ENCODE measurements at places on chromosomes 3 and 15. TPM values are rescaled to one million over a fixed set of nuclear protein-coding genes. Genes with fewer than 3 reads are reported as not detected.

GRCh38 chr3:155712008-155712407 is 32.9 kb downstream of the PLCH1 start:
- no peak for DNase-seq

DNA sequence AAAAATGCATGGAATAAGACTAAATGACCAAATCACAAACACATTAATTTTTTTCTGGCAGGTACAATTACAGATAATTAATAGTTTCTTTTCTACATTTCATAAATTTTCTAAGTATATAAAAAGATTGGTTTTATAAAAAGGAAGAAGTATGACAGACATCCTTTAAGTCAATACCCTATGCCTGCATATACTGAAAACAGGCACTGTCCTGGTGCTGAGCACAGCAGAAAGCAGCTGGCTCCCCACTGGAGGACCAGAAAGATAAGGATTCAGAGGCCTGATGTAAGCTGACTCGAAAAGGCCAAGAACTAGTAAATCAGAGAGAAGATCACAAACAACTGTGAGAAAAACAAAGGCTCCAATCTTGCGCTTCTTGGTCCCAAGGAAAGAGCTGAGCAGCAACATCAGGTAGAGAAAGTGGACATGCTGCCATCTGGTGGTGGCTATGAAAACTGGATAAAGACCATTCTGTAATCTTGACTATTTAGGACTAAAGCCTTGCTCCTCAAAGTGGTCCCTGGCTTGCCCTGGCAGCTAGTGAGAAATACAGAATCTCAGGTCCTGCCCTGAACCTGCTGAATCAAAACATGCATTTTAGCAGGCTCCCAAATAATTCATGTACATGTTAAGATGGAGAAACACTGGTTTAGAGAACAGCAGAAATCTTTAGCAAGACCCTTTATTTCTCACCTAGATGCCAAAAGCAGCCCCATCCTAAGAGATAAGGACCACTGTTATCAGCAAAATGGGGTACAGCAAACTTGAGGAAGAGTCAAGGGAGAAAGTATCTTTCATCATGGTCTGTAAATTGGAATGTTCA is 76.0 kb downstream of the TRANK1 start:
- peak; percentile 18 for DNase-seq

DNA sequence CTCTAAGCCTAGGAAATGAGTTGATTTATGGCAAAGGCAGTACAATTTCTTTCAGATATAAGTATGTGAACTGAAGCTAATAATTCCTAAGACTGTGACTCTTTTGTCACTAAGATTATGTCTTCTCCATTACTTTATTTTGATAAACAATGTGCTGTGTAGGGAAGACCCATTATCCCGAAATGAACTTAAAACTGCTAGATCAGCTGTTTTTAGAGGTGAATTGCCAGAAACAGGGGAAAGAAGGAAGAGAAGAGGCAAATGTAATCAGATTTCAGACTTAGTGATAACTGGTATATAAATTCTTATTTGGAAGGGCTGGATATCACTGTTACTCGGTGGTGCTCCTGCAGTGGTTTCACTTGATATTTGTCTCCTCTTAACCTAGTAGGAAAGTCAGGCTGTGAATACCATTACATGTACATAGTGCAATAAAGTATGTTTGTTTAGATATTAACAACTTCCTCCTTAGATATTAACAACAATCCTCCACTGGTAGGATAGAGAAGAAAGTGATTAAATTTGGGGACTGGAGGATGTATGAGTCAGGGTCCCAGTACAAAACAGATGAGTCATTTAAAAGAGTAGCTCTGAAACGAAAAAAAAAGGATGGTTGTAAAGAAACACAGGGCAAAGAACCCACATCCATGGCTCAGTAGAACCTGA is 338.5 kb upstream of the KCNH8 start:
- no peak for DNase-seq

DNA sequence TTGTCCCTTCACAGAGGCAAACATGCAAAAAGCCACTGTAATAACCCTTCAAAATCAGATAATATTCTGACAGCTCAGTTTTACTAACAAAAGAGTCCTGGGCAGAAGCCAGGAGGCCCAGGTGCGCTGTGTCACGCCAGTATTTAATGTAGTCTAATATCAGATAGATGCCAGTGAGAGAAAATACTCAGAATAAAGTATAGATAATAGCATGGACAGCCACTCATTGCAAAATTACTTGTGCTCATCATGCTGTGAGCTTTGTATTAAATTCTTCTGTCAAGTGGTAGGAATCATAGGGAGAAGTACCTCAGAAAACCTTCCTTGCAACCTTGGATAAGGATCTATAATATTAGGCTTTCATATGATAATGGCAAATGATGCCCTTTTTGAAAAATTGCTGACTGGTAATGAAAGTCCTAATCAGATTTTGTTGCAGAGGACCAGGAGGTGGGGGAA is 1154.3 kb downstream of the ROBO1 start:
- DNase-seq: no peak

Gene GP5
- 0.18 TPM for total RNA-seq

Gene LMAN1L
- total RNA-seq: not detected

Gene IL17RD
- total RNA-seq: 30.4 TPM
